ENCODE measurements at places on chromosomes 5 and 9. TPM values are rescaled to one million over a fixed set of nuclear protein-coding genes. Genes with fewer than 3 reads are reported as not detected.

PDCD1LG2 gene
- total RNA-seq = 2.4 TPM

IFNK gene
- total RNA-seq = not detected

GRCh38 chr5:72248410-72248981 is 71.5 kb downstream of the MRPS27 start:
- H3K4me1 ChIP-seq = peaks cover 15% of the 10 kb centered on the region
- H3K4me3 ChIP-seq = no peak overlapping the region
- no peaks in the 10 kb centered on the region for H3K36me3 ChIP-seq
- H3K27ac ChIP-seq = peak overlapping the region; percentile 89
- no peaks in the 10 kb centered on the region for H3K27me3 ChIP-seq

GPR150 gene
- total RNA-seq = not detected

DNA sequence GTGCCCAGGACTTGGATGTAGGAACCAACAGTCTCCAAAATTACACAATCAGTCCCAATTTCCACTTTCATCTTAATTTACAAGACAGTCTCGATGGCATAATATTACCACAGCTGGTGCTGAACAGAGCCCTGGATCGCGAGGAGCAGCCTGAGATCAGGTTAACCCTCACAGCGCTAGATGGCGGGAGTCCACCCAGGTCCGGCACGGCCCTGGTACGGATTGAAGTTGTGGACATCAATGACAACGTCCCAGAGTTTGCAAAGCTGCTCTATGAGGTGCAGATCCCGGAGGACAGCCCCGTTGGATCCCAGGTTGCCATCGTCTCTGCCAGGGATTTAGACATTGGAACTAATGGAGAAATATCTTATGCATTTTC is 837 bp downstream of the PCDHB2 start:
- no peak overlapping the region for H3K4me3 ChIP-seq
- no peak overlapping the region for H3K27ac ChIP-seq
- H3K4me1 ChIP-seq = no peaks in the 10 kb centered on the region
- H3K36me3 ChIP-seq = no peaks in the 10 kb centered on the region
- no peaks in the 10 kb centered on the region for H3K27me3 ChIP-seq

TOR2A gene
- 73.8 TPM for total RNA-seq

- H3K27me3 ChIP-seq = no peaks in the 10 kb centered on the region
- H3K4me1 ChIP-seq = no peaks in the 10 kb centered on the region
- no peak for DNase-seq
- H3K36me3 ChIP-seq = no peaks in the 10 kb centered on the region
- no peak overlapping the region for H3K4me3 ChIP-seq
Observed at GRCh38 chr9:10094563-10094962, 518.2 kb downstream of the PTPRD start.

Data from uterus (tissue), 4 donors.